NCI-H1930 (cell line): ENCODE measurements at places on chromosomes 11 and 22.

- no peak for DNase-seq
These were observed 13.6 kb downstream of the MAFF start for GRCh38 chr22:38215156-38216038.

GRCh38 chr22:44272401-44272771 lies 40.4 kb downstream of the SHISAL1 start:
- no peak for DNase-seq

DNA sequence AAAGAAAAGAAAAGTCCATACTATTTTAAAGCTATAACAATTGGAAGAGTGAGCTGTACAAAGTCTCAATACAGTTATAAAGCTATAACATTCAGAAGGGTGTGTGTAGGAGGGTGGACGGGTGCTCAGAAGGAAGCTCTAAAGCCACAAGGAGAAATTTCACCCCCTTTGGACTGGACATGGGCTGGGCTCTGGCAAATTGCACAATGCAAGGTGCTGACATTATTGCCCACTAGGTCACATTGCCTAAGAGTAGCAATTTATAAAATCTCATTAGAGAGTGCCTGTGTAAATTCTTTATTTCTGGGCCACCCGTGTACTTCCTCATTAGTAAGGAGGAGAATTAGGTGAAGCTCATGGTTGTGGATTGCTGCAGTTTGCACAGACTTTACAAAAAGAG lies 5.7 kb upstream of the APOBEC3A start:
- no peak for DNase-seq

- no peak for DNase-seq
These were observed 11.8 kb downstream of the KCTD14 start for GRCh38 chr11:78011301-78011700.

- DNase-seq, result no peak
These were observed 18.9 kb upstream of the C11orf96 start for GRCh38 chr11:43923406-43924111.
